Gastroesophageal sphincter (tissue), 4 donors: ENCODE measurements at places on chromosomes 4 and X. TPM values are rescaled to one million over a fixed set of nuclear protein-coding genes. Genes with fewer than 3 reads are reported as not detected.

FAM236A gene
- total RNA-seq, result not detected

TMPRSS11F gene
- total RNA-seq, result 0.52 TPM

CENPVL1 gene
- not detected for total RNA-seq

TKTL1 gene
- total RNA-seq, result not detected

EDA2R gene
- total RNA-seq, result 4.6 TPM

CENPVL2 gene
- total RNA-seq, result not detected

- ATAC-seq, result no peak
These were observed 9.8 kb downstream of the GUCY1A1 start for GRCh38 chr4:155676430-155676825.

DNA sequence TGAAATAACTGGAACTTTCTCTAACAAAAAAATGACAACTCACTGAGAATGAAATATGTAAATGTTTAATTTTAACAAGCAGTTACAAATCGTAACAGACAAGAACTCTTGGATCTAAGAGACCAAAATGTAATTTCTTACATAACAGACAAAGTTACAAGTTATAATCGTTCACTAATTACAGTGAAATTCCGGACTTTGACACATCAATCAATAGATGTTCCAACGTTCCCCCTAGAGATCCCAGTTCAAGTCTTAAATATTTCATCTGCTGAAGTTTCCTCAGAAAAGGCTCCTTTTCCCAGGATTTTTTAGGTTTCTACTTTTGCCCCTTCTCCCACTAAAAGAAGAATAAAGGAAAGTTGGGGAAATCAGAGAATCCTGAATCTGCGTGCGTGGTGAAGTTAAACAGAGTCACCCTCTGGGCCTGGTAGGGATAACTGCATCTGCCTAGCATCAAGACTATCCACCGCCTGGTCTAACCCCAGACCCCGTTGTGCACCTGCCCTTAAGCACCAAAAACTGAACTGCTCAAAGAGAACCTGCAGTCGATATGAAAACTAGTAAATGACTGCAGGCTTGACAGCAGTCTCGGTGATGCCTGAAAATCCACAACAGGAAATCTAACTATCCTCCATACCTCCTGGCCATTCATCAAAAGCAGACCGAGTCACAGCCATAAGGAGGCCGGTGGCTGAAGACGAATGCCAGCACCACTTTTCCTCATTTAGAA lies 2.3 kb downstream of the IRF2 start:
- ATAC-seq, result no peak

GRCh38 chr4:1209821-1210220 lies 37.4 kb upstream of the SPON2 start:
- peak; percentile 89 for ATAC-seq

- ATAC-seq, result no peak
These were observed 792.3 kb upstream of the HS3ST1 start for GRCh38 chr4:12221031-12221430.

DNA sequence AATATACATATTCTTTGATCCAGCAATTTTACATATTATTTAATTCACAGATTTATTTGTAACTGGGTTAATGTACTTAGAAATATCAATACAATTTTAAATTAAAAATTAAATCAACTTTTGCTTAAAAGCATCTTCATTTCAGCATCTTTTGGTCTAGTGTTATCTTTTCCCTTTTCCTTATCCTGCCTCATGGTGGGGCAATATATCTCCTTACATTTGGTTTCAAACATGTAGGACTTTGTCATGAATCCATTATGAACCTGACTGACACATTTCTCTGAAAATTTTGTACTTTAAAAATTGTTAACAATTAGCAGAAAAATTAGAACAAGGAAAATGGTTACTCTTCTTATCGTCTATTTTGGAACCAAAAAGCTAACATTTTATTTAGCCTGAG lies 42.8 kb upstream of the ANK2 start:
- no peak for ATAC-seq

GRCh38 chrX:113389846-113390245 lies 549.2 kb upstream of the AMOT start:
- no peak for ATAC-seq

DNA sequence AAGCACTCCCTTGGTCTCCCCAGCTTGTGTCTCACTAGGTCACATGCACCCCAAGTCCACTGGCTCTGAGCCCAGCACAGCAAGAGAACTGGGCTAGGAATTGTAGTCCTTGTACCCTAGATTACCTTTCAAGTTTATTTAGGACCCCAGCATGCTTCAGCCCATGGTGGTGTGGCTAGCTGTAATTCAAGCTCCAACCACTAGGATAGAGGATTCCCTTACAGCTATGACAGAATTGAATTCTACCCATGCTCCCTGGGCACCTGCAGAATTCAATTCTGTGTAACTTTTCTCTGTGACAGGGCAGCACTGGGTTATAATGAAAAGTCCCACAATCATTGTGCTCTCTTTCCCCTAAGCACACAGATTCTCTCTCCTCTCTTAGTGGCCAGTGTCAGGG lies 253.8 kb upstream of the DMD start:
- ATAC-seq, result no peak

- no peak for ATAC-seq
These were observed 51.7 kb downstream of the HTRA3 start for GRCh38 chr4:8321220-8321619.

DNA sequence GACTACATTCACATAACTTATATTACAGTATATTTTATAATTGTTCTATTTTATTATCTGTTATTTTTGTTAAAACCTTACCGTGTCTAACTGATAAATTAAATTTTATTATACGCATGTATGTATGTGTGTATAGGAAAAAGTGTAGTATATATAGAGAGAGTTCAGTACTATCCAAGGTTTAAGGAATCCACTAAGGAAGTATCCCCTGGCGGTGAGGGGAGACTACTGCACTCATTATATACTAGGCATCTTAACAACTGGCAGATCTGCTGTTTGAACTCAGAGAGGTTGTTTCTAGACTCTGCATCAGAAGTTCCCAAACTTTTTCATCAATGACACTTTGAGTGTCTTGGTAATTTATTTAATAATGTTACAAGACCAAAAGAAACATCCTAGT lies 70.9 kb downstream of the NDST4 start:
- ATAC-seq, result no peak

DNA sequence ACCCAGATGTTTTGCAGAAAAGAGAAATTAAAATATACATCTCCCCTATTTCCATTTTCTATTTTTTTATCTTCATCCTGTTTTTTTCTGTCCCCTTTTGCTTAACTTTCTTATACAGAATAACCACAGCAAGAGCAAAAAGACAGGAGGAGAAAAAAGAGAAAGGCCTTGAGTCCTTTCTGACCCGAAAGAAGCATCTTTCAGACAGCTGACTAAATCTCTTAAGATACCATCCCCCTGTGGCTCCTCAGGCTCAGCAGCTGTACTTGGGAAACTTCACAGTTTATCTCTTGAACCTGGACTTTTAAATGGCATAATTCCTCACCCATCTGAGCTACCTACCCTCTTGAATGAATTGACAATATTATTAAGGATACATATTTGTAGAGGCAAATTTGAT lies 100.2 kb downstream of the FIP1L1 start:
- no peak for ATAC-seq

DNA sequence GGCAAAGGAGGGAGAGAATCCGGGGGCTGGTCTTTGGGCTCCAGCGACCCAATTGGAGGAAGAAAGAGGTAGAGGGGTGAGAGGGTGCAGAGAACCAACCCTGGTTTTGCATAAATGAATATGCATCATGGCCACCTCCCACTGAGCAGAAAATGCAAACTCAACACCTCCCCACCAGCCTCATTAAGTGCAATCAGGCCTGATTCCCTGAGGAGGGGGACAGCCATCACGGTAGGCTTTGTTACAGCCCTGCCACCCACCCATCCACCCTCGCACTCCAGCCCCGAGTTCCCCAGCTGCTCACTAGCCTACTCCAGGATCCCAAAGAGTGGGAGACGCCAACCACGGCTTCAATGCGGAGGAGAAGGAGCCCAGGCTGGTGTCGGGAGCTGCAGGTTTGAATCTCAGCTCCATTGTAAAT lies 48.3 kb upstream of the MAN2B2 start:
- no peak for ATAC-seq

DNA sequence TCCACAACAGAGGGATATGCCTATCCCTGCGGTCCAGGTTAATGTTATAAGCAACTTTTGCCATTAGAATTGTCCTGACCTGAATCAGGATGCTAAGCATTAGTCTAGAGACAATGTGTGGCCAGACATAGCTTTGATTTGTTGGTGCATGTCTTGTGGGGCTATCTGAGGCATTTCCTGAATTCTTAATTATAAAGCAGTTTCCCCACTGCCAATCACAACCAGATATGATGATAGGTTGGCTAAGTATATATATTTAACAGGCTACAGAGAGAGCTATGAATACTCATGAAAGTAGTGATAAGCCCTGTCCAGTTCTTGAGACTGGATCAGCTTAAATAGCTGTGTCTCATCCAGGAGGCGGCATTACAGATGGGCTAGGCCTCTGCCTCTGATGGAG lies 37.8 kb upstream of the ZNF81 start:
- ATAC-seq, result no peak

DNA sequence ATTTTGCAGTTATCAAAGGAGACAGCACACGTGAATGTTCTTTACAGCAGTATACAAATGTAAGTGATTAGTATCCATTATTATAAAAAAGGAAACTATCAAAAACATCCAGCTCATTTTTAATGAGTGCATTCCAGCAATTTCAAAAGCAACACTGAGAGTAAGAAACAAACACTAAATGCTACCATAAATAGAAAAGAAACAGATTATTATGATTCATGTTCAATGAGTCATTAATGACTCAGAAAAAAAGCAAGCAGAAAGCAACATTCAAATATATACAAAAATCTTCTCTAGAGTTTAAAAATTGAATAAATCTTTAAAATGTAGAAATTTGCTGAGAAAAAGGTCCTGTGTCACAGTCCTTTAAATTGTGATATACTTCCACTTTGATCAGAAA lies 346.5 kb upstream of the FMR1 start:
- no peak for ATAC-seq

GRCh38 chr4:20428436-20429160 lies 176.9 kb downstream of the SLIT2 start:
- no peak for ATAC-seq

DNA sequence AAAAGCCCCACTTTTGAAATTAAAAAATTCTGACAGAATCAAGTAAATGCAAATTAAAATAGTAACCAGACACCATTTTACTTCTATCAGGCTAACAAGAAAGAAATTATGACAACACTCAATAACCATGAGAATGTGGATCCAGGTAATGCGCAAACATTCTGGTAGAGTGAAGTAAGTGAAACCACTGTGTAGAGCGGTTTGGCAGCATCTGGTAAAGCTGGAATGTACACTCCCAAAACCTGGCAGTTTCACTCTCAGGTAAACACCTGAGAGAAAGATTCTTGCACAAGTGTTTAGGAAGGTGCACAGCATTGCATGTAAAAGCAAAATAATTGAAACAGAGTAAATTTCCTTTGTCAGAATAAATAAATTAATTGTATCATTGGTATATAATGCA lies 81.8 kb downstream of the TRIML1 start:
- no peak for ATAC-seq

DNA sequence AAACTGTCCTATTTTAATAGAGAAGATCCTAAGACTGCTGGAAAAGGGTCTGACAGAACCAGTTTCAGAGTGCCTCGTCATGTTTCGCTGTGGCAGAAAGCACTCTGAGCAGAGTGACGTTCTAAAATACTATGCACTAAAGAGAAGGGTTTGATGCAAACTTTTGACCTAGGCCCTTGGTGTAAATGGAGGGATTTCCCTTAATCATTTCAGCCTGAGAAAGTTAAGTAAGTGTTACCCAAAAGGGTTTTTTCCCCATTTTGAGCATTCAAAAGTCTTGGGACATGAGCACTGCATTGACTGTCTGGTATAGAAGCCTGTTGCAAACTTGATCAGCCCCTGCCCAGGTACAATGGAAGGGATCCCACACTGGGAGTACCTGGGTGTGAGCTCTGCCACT lies 157.5 kb upstream of the ATOH1 start:
- ATAC-seq, result no peak

DNA sequence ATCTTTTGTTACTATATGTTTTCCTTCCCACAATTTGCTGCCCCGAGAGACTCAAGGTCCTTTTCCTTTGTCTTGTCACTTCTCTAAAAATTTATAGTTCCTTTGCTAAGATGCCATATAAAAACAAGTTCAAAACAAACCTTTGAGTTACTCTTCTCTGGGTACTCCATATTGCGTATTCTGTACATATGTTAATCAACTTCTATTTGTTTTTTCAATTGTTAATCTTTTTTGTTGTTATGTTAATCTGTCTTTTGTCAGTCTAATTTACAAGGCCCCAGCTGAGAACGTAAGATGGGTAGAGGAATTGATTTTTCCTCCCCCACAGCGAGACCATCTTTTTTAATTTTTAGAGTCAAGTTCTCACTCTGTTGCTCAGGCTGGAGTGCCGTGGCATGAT lies 7.2 kb upstream of the PPEF2 start:
- no peak for ATAC-seq
